Tibial nerve (tissue), 4 donors: ENCODE measurements at places on chromosomes 7 and 10. TPM values are rescaled to one million over a fixed set of nuclear protein-coding genes. Genes with fewer than 3 reads are reported as not detected.

Gene ADAMTS14
- 6.5 TPM for total RNA-seq

Gene CTAGE15
- 0.44 TPM for total RNA-seq

Gene VENTX
- 7.0 TPM for total RNA-seq

Gene GNGT1
- total RNA-seq, result not detected

Gene STAMBPL1
- total RNA-seq, result 25.8 TPM

Gene SPDYE9
- total RNA-seq, result not detected

Gene COL13A1
- total RNA-seq, result 1.1 TPM
